ENCODE measurements at places on chromosomes 2 and 18. TPM values are rescaled to one million over a fixed set of nuclear protein-coding genes. Genes with fewer than 3 reads are reported as not detected.

The UGT1A8 gene
- total RNA-seq: not detected

The UGT1A3 gene
- total RNA-seq: not detected

The ALKAL2 gene
- 0.49 TPM for total RNA-seq

The ATAD2B gene
- total RNA-seq: 44.6 TPM

The RPRM gene
- total RNA-seq: not detected

The RGPD3 gene
- not detected for total RNA-seq

The B3GNT7 gene
- 0.24 TPM for total RNA-seq

The FAM124B gene
- total RNA-seq: 0.48 TPM

The SCN9A gene
- total RNA-seq: 0.13 TPM

The RASGRP3 gene
- 1.5 TPM for total RNA-seq

Data from naive thymus-derived CD4-positive, alpha-beta T cell (primary cell).